ENCODE measurements at places on chromosomes 5 and 9.
A peak's percentile ranks its signal among the peaks of the same experiment; 100 is the strongest.

DNA sequence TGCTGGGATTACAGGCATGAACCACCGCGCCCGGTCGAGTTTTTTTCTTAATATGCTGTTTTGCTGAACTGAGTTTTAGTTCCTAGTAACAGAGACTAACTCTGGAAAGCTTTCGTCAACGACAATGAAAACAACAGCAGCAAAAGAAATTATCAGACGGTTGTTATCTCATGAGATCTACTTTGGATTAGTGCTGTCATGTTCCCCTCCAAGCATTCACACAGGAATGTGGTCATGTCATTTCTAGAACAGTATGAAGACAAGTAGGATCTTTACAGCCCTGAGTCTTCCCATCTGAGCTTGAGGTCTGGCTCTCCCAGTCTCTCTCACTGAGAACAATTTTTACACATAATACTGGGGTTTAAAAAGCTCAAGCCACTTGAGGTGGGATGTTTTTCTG is 4.0 kb upstream of the ANKRD33B start:
- no peak for DNase-seq

DNA sequence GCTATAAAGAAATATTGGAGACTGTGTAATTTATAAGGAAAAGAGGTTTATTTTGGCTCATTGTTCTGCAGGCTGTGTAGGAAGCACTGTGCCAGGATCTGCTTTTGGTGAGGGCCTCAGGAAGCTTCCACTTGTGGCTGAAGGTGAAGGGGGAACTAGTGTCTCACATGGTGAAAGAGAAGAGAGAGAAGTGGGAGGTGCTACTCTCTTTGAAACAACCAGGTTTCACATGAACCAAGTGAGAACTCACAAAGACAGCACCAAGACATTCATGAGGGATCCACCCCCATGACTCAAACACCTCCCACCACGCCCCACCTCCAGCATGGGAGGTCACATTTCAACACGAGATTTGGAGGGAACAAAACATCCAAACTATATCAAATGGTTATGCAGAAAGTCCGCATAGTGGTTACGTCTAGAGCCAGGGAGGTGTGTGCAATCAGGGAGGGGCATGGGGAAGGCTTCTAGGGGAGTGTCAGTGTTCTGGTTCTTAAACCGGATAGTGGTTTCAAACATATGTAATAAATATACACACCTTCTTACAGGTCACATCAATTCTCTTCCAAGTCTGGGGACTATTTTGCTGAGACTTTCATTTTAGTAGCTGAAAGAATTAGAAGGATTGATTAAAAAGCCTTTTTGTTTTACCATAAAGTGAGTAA is 113.0 kb downstream of the TRIO start:
- DNase-seq = no peak

GRCh38 chr5:177456976-177457851 is 10.6 kb downstream of the PRR7 start:
- peak; percentile 96 for DNase-seq

GRCh38 chr5:2857837-2858236 is 106.4 kb upstream of the IRX2 start:
- DNase-seq = no peak

- no peak for DNase-seq
These were observed 51.1 kb downstream of the ABHD17B start for GRCh38 chr9:71859939-71860338.

DNA sequence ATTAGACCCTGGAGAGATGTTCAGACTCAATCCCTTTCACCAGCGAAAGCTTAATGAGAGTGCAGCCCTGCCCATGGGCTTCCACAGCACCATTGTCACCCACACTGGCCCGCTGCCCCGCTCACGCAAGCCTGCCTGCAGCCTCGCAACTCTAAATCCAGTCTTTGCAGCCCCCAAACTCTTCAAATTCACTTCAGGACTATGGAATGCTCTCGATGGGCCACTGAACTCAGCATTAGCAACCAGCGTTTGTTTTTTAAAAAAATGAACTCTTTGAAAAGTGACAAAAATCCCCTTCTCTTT is 17.1 kb downstream of the DCANP1 start:
- no peak for DNase-seq

- DNase-seq = no peak
These were observed 453.8 kb upstream of the ZNF608 start for GRCh38 chr5:125199968-125200865.

- no peak for DNase-seq
These were observed 359.5 kb downstream of the DTWD2 start for GRCh38 chr5:118628660-118629354.

- no peak for DNase-seq
These were observed 327.7 kb downstream of the PIK3R1 start for GRCh38 chr5:68543212-68543611.

- DNase-seq = peak; percentile 74
These were observed 79.1 kb downstream of the NTNG2 start for GRCh38 chr9:132240841-132241482.

- no peak for DNase-seq
These were observed 6.8 kb downstream of the AQP3 start for GRCh38 chr9:33440609-33441008.

- peak; percentile 62 for DNase-seq
These were observed 57.0 kb downstream of the C9orf153 start for GRCh38 chr9:86202338-86202882.

- no peak for DNase-seq
These were observed 10.1 kb downstream of the CAMK2A start for GRCh38 chr5:150279330-150280020.

- peak; percentile 54 for DNase-seq
These were observed 622.1 kb downstream of the PSAT1 start for GRCh38 chr9:78918976-78919375.

- no peak for DNase-seq
These were observed 36.7 kb downstream of the RFK start for GRCh38 chr9:76357555-76357954.

DNA sequence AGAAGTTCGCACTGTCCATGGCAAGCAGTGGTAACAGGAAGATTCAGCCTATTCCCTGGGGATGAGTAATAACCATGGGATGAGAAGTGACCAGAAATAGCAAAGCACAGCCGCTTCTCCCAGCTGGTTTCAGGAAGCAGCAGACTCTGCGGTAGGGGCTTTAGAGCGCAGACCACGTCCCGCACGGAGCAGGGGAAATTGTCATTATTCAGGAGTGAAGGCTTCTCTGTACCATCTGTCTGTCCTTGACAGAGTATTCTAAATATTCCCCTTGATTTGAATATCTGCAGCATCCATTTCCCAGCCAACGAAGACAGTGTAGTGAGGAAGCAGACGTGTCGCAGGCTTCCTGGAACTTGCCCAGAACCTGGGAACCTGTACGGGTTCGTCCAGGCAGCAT is 159.6 kb downstream of the NXNL2 start:
- peak; percentile 49 for DNase-seq

DNA sequence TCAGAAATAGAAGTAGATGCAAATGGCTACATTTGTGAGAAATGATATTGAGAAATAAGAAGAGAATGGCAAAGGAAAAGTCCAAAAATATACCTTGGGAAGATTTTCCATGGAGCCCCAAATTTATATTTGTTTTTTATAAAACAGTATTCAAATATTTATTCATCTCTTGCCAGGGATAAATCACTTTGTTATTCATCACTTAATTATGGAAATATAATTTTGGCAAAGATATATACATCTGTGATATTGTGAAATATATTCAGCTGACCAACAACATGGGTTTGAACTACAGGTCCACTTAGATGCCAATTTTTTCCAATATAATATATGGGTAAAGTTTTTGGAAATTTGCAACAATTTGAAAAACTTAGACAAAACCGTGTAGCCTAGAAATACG is 19.7 kb upstream of the RAPGEF6 start:
- no peak for DNase-seq

- no peak for DNase-seq
These were observed 127.2 kb downstream of the AUH start for GRCh38 chr9:91234523-91234922.

GRCh38 chr9:113215132-113215531 is 5.9 kb downstream of the FKBP15 start:
- no peak for DNase-seq

GRCh38 chr9:33628865-33629410 is 104.9 kb downstream of the ANKRD18B start:
- no peak for DNase-seq

DNA sequence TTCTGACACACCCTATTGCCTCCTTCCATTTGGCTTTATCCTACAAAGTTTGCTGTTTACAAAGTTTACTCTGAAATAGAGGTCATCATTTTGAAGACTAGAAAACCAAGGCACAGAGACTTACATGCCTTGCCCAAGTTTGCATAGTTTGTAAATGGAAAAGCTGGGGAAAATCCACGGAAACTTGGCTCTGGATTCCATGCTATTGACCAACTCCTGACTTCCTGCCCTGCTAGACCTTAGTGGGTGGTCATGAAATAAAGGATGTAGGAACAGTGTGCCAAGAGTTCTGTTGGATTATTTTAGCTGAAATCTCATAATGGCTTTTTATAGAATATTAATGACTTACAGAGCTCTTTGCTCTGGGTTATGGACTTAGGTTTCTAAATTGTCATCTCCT is 69.5 kb downstream of the GRIA1 start:
- DNase-seq = peak; percentile 92

DNA sequence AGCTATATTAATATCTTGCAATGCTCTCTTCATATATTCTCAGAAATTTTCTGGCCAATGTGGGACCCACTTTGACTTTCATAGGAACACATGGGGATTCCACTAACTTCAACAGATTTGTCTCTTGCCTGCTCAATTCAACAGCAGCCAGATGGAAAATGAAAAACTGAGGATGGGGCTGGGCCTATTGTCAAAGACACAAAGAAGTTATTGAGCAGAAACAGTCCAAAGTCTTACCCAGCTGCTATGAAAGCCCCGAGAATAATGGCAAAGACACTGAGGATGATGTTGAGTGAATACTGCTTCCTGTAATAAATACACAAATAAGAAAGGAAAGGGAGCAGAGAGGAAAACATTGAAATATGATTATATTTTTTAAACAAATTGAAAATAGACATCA is 32.6 kb downstream of the SLC35D2 start:
- DNase-seq = no peak

DNA sequence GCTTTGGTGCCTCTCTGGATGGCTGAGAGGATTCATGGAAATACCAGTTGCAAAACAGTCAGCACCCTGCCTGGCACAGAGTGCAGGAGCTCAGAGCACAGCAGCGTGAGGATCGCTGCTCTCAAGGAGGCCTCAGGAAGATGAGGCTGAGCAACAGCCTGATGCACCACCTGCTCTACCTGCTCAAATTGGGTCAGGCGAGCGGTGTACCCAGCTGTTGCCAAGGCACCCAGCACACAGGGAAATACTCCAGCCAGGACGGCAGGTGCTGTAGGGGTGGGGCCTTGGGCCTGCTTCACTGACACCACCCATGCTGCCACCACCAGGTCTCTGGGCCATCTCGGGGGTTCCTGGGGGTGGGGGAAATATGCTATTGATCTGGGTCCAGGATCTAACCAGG is 4.3 kb downstream of the EEIG1 start:
- DNase-seq = no peak

GRCh38 chr9:134206311-134207300 is 42.2 kb upstream of the RNU6ATAC start:
- no peak for DNase-seq

DNA sequence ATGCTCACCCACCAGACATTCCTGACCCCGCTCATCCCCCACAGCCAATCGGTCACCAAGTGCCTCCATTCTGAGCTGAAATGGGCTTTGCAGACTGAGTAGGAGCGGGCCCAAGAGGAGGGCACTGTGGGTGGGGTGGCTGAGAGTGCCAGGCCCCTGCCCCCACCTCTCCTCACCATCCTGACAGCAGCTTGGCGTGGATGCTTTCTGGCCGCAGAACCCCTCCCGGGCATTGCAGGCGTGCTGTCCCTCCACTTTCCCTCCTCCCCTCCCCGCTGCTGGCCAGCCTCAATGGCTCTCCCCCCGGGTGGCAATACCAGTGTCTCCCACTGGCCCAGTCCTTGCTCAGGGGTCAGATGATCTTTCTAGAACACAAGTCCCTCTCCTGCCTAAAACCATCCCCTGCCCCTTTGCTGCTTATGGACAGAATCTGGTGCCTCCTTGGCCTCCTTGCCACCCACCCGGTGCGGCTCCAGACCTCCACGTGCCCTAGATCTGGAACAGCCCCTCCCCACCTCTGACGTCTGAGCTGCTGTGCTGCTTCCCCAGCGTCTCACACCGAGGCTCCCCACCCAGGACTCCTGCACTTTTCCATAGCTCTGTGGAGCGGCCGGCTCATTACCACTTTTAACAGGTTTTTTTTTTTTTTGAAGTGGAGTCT is 6.1 kb downstream of the FLT4 start:
- DNase-seq = no peak

DNA sequence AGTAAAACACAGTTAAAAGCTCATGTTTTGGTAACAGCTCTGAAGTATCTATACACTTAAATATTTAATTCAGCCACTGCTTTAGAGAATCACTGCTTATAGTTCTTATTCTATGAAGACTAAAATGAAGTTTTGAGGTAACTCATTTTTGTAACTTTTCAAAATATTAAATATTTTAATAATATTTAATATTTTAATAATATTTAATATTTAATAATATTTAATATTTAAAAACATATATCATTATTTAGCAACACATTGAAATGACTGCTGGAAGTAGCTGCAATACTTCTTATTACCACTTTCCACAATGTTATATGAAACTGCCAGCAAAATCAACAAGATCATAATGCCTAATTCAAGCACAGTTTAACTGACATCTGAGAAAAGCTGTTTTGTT is 18.7 kb upstream of the GCNT4 start:
- no peak for DNase-seq

GRCh38 chr5:122195802-122196394 is 66.6 kb downstream of the ZNF474 start:
- peak; percentile 61 for DNase-seq

- peak; percentile 6 for DNase-seq
These were observed 338.0 kb downstream of the MAN2A1 start for GRCh38 chr5:110027527-110028322.

GRCh38 chr9:134895908-134896833 is 15.6 kb downstream of the FCN2 start:
- DNase-seq = peak; percentile 27

- DNase-seq = no peak
These were observed 17.8 kb downstream of the RAB14 start for GRCh38 chr9:121183666-121184423.

DNA sequence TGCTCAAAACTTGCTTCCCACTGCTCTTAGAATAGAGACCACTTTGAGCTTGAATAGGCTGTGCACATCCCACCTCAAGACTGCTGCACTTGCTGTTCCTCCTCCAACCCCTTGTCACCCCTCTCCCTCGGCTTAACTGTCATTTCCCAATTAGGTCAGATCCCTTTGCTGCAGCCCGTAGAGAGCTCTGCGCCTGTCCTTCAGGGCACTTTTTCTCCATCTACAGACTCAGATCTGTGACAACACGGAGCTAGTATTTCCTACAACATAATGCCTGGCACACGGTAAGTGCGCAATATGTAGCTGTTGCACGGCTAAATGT is 485 bp upstream of the HABP4 start:
- DNase-seq = no peak

GRCh38 chr9:136014147-136014923 is 53.2 kb upstream of the UBAC1 start:
- no peak for DNase-seq

All from AG10803 (cell line).